ENCODE measurements at places on chromosomes 6 and 20.

GRCh38 chr6:1322696-1323219 is 10.9 kb downstream of the FOXQ1 start:
- DNase-seq = peak; percentile 34

GRCh38 chr6:98787435-98787834 is 46.9 kb upstream of the POU3F2 start:
- DNase-seq = no peak

- peak; percentile 13 for DNase-seq
These were observed 25.2 kb upstream of the MC3R start for GRCh38 chr20:56223352-56223751.

DNA sequence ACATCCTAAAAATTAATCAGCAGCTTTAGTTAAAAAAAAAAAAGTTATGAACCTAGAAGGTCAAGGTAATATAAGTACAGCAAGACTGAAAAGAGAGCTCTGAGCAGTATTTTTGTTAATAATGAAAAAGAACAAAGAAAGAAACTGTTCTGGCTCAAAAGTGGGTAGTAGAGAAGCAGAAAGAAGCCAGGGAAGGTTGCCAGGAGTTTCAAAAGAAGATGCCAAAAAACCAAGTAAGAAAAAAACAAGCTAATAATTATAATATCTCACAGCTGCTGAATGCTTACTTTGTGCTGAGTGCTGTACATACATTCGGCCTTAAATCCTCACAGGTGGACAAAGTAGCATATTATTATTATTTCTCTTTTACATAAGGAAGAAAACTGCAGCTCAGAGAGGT is 31.9 kb downstream of the NRSN1 start:
- DNase-seq = no peak

DNA sequence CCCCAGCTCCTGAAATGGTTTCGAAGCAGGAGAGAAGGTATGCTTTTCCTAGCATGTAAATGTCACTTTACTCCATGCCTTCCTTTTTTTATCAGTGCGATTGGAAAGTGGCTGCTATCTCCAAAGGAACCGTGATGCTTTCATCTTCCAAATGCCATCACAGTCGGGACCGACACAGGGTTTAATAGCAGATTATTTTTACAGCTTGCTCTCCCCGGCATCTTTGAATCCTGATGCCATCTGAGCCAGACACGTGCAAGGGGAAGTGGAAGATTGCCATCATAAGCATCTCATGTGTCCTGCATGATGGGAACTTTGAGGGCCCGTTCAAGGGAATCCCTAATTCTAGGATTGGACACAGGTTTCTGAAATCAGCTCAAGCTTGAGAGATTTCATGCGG is 253.4 kb upstream of the KCNG1 start:
- DNase-seq = no peak
